ENCODE measurements at places on chromosomes 5 and 9. TPM values are rescaled to one million over a fixed set of nuclear protein-coding genes. Genes with fewer than 3 reads are reported as not detected.

The FOXD4L3 gene
- total RNA-seq: not detected

DNA sequence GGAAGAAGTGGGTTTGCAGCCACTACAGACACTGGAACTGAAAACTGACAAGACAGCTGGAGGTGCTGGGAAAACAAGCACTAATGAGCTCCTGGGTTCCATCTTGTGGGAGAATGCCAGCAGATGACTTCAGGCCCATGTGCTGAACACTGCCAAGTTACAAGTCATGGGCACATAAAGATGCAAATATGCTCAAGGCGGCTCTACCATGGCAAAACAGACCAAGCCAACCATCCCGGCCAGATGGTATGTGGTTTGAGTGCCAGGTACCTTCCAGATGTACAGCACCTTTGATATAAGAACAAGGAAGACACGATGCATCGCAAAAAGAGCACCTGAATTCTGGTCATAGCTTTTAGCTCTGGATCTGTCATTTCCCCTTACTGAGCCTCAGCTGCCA is 19.9 kb downstream of the TNFSF8 start:
- DNase-seq: no peak

The SPINK6 gene
- total RNA-seq: not detected

DNA sequence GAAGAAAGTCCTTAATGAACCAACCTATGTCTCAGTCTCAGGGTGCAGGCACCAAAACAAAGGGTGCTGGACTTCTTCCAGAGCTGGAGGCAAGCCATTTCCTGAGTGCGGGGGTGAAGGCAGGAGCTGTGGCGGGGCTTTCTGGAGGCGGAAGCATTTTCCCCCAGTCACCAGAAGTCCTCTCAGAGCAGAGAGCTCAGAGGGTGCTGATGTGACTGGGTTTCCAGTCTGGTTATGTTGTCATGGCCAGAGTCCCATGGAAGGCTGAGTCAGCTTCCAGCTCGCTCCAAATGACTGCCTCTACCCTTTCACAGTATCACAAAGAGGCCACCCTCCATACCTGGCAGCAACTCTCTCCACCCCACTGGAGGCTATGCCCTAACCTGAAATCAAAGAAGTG is 86.0 kb downstream of the TRPC7 start:
- DNase-seq: no peak

- no peak for DNase-seq
Observed at GRCh38 chr5:139571966-139572365, 10.8 kb downstream of the UBE2D2 start.

The MAST4 gene
- 11.5 TPM for total RNA-seq

The LCN12 gene
- total RNA-seq: 4.4 TPM

DNA sequence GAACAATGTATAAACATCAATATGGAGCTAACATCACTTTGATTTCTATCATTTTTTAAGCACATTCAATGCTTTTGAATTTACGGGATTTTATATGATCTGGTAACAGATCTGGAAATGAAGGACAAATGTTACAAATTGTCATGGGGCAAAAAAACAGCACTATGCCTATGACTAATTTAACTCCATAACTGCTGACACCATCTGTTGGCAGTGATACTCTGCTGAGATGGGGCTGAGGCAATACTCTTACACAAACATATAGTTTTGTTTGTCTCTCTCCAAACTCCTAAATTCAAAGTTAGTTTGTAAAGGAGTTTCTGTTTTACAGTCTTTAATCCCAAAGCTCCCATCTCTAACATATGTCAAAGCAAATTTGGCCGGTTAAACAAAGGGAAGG is 132.5 kb upstream of the FER start:
- no peak for DNase-seq

DNA sequence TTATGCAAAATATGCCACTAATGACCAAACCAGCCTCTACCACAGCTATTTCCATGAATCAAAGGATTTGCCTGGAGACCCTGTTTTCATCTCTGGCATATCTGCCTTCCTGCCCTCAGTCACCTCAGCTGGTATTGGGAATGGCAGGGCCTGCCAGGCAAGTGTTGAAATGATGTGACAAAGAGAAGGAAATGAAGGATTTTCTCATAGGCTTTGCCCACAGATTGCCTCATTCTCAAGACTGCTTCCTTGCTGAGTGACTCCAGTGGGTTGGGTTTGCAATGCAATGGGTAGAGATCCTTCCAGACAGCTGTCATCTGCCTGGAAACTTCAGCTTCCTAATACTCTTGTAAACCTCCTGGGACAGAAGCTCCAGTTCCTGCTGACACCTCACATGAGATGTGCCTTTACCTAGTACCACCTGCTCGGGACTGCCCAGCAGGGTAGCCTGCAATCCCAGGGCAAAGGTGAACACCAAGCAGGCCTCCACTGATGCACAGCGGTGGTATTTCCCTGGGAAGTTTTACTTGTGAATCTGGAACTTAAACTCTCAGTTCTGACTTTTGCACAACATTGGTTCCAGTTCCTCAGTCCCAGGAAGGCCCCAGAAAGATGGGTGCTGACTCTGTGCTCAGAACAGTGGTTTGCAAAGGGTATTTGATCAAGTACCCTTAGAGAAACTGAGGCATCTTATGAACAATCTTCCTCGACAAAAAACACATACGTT is 64.8 kb upstream of the SLC1A1 start:
- DNase-seq: no peak

DNA sequence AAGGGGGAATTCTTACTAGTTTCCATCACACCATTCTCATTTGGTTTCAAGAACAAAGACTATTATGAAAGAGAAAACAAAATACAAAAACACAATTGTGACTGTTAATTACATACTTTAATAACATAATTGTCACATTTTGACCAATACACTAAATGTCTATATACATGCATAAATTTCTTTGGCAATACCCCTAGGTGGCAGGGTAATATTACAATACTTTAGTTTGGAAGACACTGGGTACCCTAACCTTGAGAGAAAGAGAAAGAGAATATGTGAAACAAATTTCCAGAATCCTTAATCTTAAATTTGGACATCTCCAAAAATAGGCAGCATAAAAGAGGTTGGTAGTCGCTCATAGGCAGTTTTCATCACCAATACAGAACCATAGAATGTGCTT is 619.6 kb upstream of the ADAMTS16 start:
- no peak for DNase-seq

The POU5F2 gene
- 0.53 TPM for total RNA-seq

GRCh38 chr5:132480546-132480892 is 10.1 kb downstream of the IRF1 start:
- DNase-seq: no peak

- peak; percentile 92 for DNase-seq
Observed at GRCh38 chr5:171857489-171857876, 71.9 kb downstream of the SMIM23 start.

DNA sequence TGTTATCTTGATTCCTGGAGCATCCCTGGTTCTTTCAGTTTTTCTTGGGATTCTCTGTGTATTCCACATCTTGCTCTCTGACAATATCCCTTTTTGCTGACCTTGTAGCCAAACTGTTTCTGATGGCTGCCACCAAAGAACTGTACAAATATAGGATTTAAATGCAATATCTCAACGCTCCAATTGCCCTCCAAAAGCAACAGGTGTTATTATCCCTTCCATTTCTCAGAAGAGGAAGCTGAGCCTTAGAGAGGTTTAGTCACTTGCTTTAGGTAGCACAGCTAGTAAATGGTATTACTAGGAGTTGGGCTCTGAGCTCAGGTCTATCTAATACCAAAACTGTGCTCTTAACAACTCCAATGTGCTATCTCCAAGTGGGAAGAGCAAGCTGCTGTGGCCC is 24.2 kb upstream of the HAND1 start:
- DNase-seq: peak; percentile 32

- peak; percentile 58 for DNase-seq
Observed at GRCh38 chr5:80592761-80593160, 22.7 kb upstream of the ANKRD34B start.

- DNase-seq: no peak
Observed at GRCh38 chr5:135024956-135025729, 8.9 kb downstream of the PITX1 start.

- no peak for DNase-seq
Observed at GRCh38 chr5:15835514-15835913, 335.5 kb downstream of the FBXL7 start.

GRCh38 chr5:73122875-73123810 is 2.8 kb downstream of the TMEM171 start:
- peak; percentile 70 for DNase-seq

DNA sequence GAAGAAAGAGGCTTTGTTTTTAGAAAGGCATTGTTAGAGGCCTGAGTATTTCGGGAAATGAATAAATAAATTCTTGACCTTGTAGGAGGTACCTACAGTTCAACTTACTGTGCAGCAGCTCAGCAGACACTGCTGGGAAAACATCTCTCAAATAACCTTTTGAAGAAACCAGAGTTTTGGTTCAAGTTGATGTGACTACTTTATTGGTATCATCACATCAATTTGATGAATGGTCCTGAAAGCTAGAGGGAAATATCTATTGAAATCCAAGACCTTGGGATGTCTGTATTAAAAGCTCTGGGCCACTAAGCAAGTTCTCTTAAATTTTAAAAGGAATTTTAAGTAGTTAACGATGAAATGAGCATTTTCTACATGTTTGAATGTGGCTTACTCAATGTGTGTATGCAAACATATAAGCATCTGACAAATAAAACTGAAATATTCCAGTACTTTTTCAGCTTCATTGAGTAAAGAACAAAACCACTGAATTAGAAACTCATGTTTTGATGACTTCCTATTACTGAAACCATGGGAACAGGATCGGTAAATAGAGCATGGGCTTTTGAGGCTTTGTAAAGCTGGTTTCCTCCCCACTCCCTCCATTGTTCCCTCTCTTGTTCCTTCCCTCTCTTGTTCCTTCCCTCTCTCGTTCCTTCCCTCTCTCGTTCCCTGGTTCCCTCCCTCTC is 36.7 kb downstream of the SLC27A6 start:
- DNase-seq: no peak

The TLX3 gene
- not detected for total RNA-seq

The ZNF454 gene
- total RNA-seq: 0.86 TPM

DNA sequence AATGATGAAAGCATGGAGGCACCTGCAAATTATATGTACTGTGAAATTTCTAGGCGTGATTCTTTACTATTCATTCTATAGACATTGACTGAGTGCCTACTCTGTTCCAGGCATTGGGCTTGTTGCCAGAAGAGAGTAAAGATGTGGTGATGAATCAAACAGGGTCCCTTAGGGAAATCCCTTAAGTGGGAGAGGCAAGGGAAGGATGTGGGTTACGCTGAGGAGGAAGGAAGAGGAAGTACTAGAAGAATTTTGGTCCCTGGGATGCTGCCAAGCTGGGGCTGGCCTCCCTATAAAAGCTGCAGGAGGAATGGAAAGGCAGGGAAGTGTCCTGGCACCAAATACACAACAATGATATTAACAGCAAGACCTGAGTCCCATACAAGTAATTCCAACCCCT is 76.7 kb upstream of the SPOCK1 start:
- DNase-seq: no peak

DNA sequence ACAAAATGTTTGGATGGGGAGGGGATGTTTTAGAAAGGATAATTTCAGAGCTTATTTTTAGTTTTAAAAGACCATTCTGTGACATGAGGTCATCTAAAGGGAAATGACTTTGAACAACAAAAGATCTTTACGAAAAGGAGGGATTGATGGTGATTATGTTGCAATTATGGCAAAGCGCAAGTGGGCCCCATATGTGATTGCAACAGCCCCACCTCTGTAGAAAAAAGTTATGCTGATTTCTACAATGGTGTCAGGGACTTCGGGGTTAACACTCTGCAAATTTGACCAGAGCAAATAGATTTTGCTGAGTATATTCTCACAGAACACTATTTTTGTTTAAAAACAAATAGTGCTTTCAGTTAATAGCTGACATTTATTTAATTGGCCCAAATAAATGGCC is 312.8 kb downstream of the NSG2 start:
- DNase-seq: no peak

DNA sequence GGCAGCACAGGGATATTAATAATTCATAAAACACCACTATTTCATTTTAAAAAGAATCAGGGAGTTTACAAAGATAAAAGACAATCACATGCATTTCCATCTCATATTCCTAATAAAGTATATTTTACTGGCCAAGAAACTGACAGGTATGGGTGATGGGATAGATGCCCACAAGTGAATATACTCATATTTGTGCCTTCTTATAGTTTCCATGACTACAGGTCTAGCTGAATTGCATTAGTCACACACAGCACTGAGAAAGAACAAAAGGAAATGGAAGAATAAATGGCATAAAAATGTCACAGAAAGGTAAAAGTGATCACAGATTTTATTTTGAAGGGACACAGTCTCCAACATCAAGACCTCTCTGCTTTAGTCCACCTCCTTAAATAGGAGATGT is 193.5 kb downstream of the PLK2 start:
- DNase-seq: no peak

GRCh38 chr9:137115394-137116026 is 977 bp upstream of the DPP7 start:
- no peak for DNase-seq

GRCh38 chr5:93582677-93583438 is at the start of gene NR2F1:
TSS of gene NR2F1 (plus strand) at chr5:93583222. CDS start at chr5:93585024, 1,802 bp downstream.
- peak; percentile 88 for DNase-seq

- DNase-seq: peak; percentile 97
Observed at GRCh38 chr9:33721674-33722358, 73.5 kb upstream of the PRSS3 start.

- peak; percentile 86 for DNase-seq
Observed at GRCh38 chr5:6837519-6838110, 124.4 kb downstream of the TENT4A start.

DNA sequence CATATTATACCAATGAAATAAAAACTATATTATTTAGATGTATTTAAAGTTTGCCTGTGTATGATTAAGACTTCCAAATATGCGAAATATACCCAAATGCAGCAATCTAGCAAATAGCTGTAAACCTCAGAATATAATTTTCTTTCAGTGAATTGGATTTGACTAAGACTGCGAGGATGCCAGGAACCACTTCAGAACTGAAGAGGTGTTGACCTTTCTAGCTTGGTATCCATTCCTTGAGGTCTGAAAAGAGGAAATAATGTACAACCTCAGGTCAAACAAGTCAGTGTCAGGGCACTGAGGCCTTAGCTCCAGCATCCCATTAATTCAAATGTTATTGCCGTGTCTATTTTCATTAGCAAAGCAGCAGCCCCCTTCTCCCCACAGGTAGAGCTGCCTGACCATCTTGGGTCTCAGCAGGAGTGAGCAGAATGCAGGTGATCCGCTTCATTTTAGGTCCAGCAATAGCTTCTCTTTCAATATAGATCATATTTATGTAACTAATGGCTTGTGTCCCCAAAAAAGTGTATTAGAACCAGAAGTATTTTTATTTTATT is 100.0 kb downstream of the KIAA1958 start:
- DNase-seq: no peak

- no peak for DNase-seq
Observed at GRCh38 chr5:6459896-6460295, 11.2 kb downstream of the UBE2QL1 start.

The GAPVD1 gene
- total RNA-seq: 46.9 TPM

The RECK gene
- total RNA-seq: 10.1 TPM

GRCh38 chr5:157280927-157281326 is 15.0 kb downstream of the CYFIP2 start:
- DNase-seq: no peak

- DNase-seq: no peak
Observed at GRCh38 chr5:124634741-124635323, 111.6 kb downstream of the ZNF608 start.
